ENCODE measurements at places on chromosomes 5 and 9. TPM values are rescaled to one million over a fixed set of nuclear protein-coding genes. Genes with fewer than 3 reads are reported as not detected.

- no peak for DNase-seq
Observed at GRCh38 chr9:97873425-97873824, 20.4 kb downstream of the FOXE1 start.

DNA sequence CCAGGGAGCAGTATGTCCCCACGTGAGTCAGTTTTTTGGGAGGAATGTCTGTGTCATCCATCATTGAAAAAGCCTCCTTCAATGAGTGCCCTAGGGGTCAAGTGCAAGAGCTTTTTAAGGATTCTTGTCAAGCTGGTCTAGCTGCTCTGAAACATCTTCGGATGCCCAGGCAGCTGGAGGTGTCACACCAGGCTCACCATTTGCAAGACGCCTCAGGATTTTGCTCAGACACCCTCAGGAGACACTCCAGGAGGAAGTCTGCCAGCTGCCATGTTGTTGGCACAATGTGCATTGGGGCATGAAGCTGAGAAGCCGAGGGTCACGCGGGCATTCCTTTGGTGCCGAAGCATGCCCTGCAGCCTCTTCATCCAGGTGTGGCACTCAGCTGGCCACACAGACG, 111.1 kb upstream of the S1PR3 start:
- no peak for DNase-seq

DNA sequence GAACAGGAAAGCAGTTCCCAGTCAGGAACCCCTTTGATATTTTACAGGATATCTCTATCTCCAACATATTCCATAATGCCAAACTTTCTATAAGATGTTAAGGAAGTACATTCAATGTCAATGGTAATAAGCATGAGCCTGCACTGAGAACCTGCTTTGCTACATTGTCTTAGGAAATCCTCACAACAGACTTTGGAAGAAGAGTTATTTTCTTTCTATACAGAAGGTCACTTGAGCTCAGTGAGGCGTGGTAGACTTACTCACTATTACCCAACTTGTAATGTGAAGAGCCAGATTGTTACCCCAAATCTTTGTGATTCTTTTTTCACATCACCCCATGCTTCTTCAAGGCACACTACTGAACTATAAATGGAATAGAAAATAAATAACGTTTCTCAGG, 435.9 kb downstream of the DNAH5 start:
- no peak for DNase-seq

- DNase-seq, result peak; percentile 18
Observed at GRCh38 chr9:135108831-135109510, 21.5 kb downstream of the OLFM1 start.

- peak; percentile 21 for DNase-seq
Observed at GRCh38 chr5:143101121-143101520, 302.4 kb downstream of the NR3C1 start.

GRCh38 chr9:70232476-70232875, 26.3 kb upstream of the SMC5 start:
- DNase-seq, result no peak

CDK5RAP2 gene
- 67.6 TPM for total RNA-seq

NR5A1 gene
- not detected for total RNA-seq

MARVELD2 gene
- 0.60 TPM for total RNA-seq

DRD1 gene
- total RNA-seq, result not detected
